Endothelial cell of umbilical vein (primary cell): ENCODE measurements at places on chromosomes 2 and 18.

- DNase-seq: no peak
These were observed 74.2 kb upstream of the ID2 start for GRCh38 chr2:8607606-8608005.

- DNase-seq: no peak
These were observed 74.5 kb upstream of the NCKAP5 start for GRCh38 chr2:133642791-133643191.

- DNase-seq: no peak
These were observed 187.7 kb downstream of the HDAC4 start for GRCh38 chr2:239212929-239213642.

DNA sequence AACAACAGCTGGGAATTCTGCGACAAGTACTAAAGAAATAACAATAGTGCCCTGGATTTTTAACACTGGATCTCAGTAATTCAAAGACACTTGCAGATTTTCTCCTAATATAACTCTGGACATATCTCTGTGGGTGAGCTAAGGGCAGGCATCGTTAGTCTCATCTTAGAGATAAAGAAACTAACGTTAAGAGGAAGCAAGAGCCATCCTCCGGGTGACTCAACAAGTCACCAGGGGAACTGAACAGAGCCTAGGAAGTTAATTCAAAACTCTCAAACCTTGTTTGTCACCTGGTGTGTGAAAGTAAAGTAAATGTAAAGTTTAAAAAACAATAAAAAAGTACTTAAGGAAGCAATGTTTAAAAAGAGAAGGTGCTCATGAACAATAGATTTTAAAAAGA, 41.6 kb upstream of the NRP2 start:
- DNase-seq: no peak

GRCh38 chr2:176852667-176853066, 359.9 kb upstream of the HNRNPA3 start:
- no peak for DNase-seq

GRCh38 chr2:105754011-105754410, 9.3 kb downstream of the NCK2 start:
- no peak for DNase-seq

GRCh38 chr2:234072454-234072853, 22.0 kb downstream of the SPP2 start:
- DNase-seq: no peak

GRCh38 chr2:143321994-143322393, 192.8 kb downstream of the ARHGAP15 start:
- DNase-seq: no peak

- no peak for DNase-seq
These were observed 687.8 kb downstream of the SLC4A3 start for GRCh38 chr2:220315098-220315823.

GRCh38 chr2:96090196-96090926, 26.0 kb downstream of the ADRA2B start:
- no peak for DNase-seq

DNA sequence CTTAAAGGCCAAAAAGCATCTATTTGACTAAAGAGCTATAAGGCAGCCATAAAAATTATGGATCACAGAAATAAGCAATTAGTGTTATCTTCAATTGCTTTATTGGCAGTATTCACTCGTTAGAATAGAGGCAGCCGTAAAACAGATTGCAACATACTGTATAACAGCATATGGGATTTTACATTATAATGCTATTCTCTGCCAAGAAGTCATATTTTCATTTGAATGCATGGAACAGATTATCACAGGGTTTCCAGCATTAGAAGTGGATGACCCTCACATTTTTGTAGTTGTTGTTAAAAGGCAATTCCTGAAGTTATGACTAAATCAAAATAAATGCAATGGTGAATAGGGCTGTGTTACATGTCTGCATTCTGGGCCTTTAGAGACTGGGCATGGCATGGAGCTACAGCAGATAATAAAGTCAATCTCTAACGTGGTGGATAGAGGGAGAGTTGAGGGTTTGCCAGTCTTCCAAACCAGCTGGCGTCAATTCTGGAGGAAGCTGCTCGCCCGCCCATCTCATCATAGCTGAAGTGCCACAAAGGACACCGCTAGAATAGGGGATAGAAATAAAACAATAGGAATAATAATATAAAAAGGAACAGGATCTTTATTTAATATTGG, 155.4 kb upstream of the VRK2 start:
- DNase-seq: no peak

GRCh38 chr2:117085256-117085655, 729.2 kb upstream of the DDX18 start:
- no peak for DNase-seq

DNA sequence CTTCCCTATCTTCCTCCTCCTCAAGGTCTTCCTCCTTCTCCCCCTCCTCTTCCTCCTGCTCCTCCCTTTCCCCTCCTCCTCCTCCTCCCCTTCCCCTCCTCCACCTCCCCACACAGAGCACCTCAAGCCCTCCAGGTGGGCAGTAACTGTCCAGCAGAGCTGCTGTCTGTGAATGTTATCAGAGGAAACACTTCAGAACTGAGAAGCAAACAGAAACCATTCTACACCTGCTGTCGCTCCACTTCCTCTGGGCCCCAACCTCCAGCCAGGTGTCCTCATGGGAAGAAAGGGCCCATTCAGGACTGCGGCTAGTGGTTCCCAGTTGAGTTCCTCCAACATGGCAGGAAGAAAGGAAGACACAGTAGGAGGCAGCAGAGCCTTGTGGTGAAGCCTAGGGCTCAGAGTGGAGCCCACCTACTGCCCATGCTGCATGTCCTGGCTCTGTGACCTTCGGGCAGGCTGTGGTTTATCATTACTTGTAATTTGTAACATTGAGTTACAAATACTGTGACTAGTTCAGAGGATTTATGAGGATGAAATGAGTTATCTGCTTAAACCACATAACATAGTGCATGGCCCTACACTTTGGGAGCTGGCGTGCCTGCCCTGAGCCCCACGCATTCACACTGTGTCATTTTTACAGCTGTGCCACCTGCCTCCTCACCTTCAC, 165.9 kb upstream of the ID2 start:
- no peak for DNase-seq

DNA sequence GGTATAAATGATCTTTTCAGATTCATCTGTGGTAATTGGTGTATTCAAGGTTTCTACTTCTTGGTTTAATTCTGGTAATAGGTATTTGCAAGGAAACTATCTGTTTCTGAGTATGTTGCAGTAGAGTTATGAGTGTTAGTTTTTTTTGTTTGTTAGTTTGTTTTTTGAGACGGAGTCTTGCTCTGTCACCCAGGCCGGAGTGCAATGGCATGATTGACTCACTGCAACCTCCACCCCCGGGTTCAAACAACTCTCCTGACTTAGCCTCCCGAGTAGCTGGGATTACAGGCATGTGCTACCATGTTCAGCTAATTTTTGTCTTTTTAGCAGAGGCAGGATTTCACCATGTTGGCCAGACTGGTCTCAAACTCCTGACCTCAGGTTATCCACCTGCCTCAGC, 60.9 kb upstream of the IL1R2 start:
- DNase-seq: no peak

DNA sequence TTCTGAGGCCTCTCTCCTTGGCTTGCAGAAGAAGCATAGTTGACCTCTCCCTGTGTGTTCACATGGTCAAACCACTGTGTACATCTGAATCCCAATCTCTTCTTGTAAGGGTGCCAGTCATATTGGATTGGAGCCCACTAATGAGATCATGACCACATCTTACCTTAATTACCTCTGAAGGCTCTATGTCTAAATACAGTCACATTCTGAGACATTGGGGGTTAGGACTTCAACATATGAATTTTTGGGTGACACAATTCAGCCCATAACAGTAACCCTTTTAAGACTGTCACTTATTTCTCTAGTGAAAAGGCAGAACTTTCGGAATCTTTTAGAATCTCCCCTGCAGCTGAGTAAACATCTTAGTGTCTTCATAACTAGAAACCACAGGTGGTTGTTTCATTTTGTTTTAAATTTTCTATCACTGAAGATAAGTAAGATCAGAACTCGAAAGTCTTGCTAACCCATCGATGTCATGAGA, 33.3 kb downstream of the BMP10 start:
- no peak for DNase-seq

- DNase-seq: no peak
These were observed at the start of gene ADCYAP1 for GRCh38 chr18:904218-905090. ADCYAP1 (plus strand) TSS chr18:904871; CDS start chr18:905387, 516 bp downstream.

DNA sequence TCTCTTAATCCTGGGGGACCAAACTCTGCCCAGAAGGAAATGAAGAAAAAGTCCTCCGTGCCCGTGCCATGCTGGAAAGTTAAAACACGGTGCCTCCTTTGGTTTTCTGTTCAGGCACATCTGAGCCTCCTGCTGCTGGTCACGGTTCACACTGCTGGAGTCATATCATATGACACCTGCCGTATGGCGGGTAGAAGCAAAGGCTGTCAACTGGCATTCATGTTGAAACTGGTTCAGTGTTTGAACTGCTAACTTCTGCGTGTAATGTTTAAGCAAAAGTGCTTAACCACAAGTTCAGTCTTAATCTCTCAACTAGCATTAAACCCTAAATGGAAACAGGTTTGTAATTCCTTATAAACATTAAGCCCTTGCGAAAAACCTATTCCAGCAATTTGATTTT, 3.1 kb downstream of the STK39 start:
- no peak for DNase-seq

DNA sequence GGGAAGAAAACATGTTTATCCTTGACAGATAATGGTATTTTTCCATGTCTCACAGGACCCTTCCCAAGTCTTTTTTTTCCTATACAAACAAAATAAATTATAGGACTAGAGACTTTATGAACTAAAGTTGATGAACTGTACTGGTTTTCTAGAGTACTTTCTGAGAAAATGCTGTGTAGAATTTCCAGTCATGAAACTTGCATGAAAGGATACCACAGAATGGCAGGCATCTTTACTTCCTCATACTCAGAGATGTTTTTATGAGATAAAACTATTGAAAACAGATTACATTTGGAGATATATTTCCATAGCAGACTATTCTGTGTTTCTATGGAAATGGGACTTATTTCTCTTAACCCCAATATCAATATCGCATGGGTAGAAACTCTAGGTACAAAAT, 403.5 kb downstream of the PARD3B start:
- no peak for DNase-seq

DNA sequence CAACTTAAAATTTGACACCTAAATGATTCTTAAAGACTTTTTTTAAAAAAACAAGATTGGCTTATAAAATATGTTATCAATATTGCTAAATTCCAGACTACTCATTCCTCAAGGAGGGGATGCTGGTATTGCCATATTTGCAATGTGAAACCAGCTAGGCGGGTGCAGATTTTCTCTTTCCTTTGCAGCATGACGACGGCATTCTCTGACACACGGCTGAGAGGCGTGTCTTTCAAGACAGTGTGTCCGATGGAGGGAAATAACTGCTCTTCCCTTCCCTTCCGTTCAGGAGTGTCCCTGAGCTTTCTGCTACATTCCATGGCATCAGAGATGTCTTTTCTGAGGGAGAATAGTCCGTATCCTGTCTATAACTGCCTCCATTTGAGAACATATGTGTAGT, 38.2 kb upstream of the CNGA3 start:
- DNase-seq: no peak

GRCh38 chr2:42775810-42776209, 11.9 kb upstream of the OXER1 start:
- no peak for DNase-seq

GRCh38 chr2:219490186-219490585, 8.5 kb upstream of the GMPPA start:
- no peak for DNase-seq

- DNase-seq: no peak
These were observed 9.9 kb downstream of the IGFBP5 start for GRCh38 chr2:216685327-216685875.

DNA sequence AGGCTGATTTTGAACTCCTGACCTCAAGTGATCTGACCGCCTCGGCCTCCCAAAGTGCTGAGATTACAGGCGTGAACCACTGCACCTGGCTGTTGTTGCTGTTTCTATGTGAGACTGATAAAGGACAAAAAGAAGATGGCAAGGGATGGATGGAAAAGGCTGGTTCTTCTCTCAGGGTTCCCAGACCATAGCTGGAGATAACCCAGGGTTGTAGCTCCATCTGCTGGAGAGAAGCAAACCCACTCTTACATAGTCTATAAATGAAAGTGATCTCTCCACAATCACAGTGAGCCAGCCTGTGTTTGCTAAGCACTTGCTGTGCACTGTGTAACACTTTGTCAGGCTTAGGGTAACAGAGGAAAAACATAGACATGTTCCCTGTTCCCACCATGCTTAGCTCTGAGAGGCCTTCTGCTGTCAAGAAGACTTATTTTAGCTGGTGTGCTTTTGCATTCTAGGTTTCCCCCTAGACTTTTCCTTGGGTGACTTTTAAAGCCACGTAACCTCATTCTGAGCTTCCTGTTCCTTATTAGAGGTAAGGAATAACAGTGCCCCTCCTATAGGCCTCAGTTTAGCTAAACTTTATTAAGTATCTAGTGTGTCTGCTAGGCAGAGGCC, 49.7 kb downstream of the LIMS1 start:
- DNase-seq: peak; percentile 83

DNA sequence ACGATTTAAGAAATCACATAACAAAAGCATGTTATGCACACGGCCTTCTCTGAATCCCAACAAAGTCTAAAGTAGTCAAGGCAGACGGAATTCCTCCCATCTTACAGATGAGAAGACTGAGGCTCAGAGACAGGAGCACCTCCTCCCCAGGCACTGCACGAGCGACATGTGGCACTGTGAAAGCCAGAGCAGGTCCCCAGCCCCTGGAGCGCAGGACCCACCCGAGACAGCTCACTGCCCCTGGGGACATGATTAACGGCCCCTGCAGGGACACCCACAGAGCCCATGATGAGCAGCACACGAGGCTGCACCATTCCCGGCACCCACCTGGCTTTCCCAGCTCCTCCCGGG, 53.6 kb downstream of the EIPR1 start:
- DNase-seq: no peak

- DNase-seq: no peak
These were observed 48.0 kb upstream of the ANXA4 start for GRCh38 chr2:69693775-69694450.

- peak; percentile 56 for DNase-seq
These were observed 1.6 kb downstream of the SESTD1 start for GRCh38 chr2:179263015-179263414.

DNA sequence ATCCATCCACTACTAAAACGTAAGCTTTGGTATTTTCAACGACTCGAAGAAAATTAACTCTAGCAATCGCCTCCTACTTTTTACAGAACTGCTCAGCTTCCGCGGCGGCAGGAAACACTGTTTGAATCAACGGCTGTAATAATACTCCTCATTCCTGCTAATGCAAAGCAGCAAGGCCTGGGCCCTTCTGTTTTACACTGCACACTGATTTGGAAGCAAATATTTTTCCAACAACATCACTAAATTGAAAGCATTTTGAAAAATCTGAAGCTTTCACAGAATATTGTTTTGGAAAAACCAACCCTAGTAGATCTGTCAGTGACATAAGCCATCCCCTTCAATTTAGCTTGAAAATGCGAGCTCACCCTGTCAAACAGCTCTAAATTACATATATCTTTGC, 261.2 kb downstream of the TXNL1 start:
- DNase-seq: peak; percentile 13

- peak; percentile 86 for DNase-seq
These were observed 59.2 kb downstream of the IL1R2 start for GRCh38 chr2:102050854-102051391.

- no peak for DNase-seq
These were observed 267.9 kb upstream of the PIK3C3 start for GRCh38 chr18:41687138-41687537.
